Sigmoid colon (tissue), 7 donors: ENCODE measurements at places on chromosomes 6 and 20. TPM values are rescaled to one million over a fixed set of nuclear protein-coding genes. Genes with fewer than 3 reads are reported as not detected.

DNA sequence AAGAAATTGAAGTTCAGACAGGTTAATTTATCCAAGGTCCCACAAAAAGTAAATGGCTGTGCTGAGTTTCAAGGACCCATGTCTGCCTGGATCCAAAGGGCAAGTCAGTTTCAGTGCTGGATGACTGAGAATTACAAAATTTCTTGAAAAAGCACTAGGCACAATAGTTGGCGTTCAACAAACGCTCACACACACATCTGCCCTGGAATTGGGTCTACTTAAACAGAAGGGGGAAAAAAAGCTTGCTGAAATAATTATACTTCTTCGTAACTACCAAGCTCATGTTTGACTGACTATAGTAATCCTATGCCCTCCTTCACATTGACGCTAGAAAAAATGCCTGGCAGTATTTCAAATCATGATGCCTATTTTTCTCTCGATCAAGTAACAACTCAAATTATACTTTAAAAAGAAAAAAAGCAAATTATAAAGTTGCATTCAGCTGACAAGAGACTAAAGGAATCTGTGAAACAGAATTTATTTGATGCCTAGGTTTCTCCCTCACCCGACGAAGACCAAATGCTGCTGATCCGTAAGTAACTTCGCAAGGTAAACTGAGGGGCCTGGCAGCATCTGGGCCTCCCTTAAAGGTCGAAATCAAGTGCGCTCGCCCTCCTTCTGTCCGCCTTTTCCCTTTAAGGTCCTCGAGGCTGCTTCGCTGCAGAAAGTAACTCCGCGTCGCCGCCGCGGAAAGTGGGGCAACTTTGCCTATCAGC lies 650 bp upstream of the CD2AP start:
- no peak for DNase-seq

DNA sequence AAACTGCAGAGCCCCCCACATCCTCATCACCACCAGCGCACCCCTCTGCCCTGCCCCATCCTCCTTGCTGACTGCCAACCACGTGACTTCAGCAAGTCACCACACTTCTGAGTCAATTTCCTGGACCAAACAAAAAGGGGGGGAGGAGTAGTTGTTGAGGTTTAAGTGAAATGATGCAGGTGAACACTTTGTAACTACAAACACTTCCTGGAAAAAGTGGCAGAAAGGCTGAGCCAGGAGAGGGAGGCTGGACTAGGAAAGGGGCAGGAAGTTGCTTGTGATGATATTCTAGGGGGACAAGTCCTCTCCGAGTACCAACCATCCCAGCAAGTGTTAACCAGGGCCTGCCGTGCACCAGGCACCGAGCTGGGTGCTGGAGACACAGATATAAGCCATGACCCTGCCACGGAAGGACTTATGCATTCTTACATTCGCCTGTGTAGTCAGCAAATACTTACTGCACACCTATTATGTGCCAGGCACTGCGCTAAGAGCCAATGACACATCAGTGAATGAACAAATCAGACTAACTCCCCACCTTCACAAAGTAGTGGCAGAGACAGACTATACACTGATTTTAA lies 67.3 kb downstream of the PREX1 start:
- DNase-seq: no peak

- DNase-seq: no peak
These were observed 64.3 kb upstream of the MLN start for GRCh38 chr6:33868141-33868540.

GRCh38 chr6:35461270-35461669 lies 6.9 kb upstream of the RPL10A start:
- DNase-seq: no peak

- DNase-seq: no peak
These were observed 959.0 kb upstream of the FLRT3 start for GRCh38 chr20:15296422-15296821.

GRCh38 chr6:81748994-81749393 lies 3.5 kb downstream of the TENT5A start:
- no peak for DNase-seq

- no peak for DNase-seq
These were observed 8.1 kb upstream of the FAM50B start for GRCh38 chr6:3841066-3841454.

Gene TMEM151B
- 0.16 TPM for total RNA-seq

DNA sequence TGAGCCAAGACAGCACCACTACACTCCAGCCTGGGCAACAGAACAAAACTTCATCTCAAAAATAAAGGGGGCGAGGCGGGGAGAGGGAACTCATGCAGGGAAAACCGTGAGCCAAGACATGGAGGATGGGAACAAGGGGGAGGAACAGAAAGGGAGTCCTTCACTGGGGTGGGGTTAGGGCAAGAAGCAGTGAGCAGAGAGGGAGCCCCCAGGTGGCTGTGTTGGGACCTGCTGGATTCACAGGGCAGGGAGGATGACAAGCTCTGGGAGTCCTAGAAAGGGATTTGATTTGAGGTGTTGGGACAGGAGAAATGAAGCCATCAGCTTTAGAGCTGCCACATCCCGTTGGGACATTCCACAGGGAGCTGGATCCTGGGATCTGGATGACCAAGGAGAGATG lies 90.6 kb upstream of the TOP1 start:
- no peak for DNase-seq

- no peak for DNase-seq
These were observed 437.6 kb downstream of the MAFB start for GRCh38 chr20:40251284-40251932.

GRCh38 chr6:150202934-150203333 lies 60.1 kb downstream of the PPP1R14C start:
- no peak for DNase-seq

Gene SIM1
- not detected for total RNA-seq

Gene HAO1
- total RNA-seq: not detected

DNA sequence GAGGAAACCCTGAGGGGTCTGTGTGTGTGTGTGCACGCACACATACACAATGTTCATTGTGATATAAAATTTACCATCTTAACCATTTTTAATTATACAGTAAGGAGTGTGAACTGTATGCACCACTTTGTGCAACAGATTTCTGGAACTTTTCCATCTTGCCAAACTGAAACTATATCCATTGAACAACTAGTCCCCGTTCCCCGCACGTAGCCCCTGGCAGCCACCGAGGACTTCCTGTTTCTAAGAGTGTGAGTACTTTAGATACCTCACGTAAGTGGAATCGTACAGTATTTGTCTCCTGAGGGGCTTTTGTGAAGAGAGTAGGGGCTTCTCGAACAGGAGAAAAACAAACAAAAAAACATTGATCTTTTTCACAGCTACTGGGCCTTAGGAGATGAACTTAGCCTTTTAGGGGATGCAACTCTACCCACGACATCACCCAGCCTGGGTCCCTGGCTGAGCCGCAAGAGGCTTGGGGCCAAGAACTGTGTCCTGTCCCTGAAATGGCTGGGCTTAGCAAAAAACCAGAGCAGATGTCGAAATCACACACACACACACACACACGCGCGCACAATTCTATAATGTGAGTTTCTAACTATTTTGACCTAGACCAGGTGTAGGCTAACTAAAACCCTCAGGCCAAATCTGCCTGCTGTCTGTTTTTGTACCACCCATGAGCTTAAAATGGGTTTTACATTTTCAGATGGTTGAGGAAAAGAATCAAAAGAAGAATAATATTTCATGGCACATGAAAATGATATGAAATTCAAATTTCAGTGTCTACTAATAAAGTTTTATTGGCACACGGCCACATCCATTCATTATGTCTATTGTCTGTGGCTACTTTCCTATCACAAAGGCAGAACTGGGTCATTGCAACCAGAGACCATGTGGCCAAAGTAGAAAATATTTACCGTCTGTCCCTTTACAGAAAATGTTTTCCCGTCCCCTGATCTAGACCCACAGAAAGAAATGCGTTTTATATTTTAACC lies 144.2 kb downstream of the EYA2 start:
- no peak for DNase-seq

DNA sequence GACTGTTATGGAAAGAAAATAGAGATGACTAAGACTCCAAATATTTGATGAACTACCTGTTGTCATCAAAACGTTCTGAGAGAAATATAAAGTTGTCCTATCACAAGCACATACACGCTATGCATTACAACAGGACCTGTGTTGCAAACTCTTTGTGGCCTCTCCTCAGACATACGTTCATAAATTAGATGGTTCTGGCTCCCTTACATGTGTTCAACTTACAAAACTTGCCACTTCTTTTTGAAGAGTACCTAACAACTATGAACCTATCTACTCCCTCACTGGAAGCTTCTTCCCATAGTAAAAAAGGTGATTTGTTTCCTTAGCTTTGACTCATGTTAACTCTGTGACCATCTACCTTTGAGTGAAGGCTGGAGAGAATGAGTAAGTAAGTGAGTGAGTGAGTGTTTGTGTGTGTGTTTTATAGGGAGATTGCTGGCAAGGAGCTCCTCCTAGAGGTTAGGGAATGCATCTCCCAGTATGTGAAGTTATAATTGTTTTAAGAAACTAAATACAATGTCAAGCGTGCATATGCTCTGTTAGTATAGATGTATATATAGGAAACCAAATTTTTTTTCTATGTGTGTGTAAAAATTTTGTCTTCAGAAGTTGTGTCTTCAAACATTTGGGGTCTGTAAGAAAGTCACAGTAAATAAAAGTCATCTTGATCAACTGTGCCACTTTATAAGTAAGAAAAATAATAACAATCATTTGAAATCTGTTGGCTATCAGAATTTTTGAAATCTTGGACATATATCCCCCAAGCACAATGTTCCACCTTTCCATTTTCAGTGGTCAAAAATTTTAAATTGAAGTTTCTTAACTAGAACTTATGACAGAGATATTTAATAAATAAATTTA lies 1211.1 kb upstream of the GJE1 start:
- no peak for DNase-seq

Gene BMP7
- total RNA-seq: 5.4 TPM

Gene C20orf141
- total RNA-seq: not detected

GRCh38 chr20:62929051-62929538 lies 2.8 kb upstream of the DIDO1 start:
- DNase-seq: peak; percentile 80
